HT1080 (cell line): ENCODE measurements at places on chromosomes 7 and 10. TPM values are rescaled to one million over a fixed set of nuclear protein-coding genes. Genes with fewer than 3 reads are reported as not detected.

Gene APBB1IP
- total RNA-seq: not detected in 2 replicates

Gene ASB4
- total RNA-seq: not detected in 2 replicates

Gene ABCB1
- total RNA-seq: 0.32 TPM in 1 of 2 replicates, not detected in the other

Gene NYAP1
- 0.10 and 0.20 TPM in 2 replicates for total RNA-seq

Gene GJD4
- not detected in 2 replicates for total RNA-seq

DNA sequence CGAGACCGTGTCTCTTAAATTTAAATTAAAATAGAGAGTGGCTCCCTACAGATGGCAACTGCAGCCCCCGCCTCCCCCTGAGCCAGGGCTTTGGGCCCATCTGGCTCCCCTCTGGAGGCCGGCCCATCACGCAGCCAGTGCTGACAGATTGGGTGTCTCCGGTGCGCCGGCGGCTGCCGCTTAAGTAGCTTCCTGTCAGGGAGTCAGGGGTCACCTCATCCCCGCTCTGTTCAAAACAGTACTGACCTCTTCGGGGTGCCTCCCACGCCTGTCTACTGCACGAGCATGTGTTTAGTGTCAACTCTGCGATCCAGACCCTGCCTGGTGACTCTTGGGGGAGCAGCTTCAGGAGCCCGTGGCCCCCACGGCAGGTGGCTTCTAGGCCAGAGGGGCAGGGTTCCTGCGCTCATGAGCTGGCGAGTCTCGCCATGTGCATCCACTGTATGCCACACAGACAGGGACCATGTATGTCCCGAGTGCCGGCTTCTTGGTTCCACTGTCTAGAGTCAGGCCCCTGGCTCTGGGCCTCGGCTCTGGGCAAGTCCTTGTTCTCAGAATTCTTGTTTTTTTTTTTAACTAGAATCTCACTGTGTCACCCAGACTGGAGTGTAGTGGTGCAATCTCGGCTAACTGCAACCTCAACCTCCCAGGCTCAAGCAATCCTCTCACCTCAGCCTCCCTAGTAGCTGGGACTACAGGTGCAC lies 36.1 kb downstream of the KCTD7 start:
- no peak for DNase-seq

DNA sequence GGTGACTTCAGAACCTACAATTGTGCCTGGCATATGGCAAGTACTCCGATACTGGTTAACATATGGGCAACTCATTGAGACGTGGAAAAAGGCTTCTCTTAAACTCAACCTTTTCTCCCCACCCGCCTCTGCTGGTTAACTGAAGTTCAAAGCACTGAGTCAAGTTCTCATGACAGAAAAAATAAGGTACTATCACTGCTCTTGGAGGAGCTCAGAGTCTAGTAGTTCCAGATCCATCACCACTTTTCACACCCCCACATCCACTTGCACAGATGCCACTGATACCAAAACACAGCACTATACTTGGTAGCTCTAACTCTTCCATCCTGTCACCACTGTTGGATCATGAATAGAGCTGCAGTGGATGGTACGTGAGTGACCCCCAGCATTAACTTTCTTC lies 36.2 kb downstream of the CCDC6 start:
- DNase-seq: no peak

- DNase-seq: no peak
Observed at GRCh38 chr7:82729172-82730030, 285.8 kb upstream of the CACNA2D1 start.

DNA sequence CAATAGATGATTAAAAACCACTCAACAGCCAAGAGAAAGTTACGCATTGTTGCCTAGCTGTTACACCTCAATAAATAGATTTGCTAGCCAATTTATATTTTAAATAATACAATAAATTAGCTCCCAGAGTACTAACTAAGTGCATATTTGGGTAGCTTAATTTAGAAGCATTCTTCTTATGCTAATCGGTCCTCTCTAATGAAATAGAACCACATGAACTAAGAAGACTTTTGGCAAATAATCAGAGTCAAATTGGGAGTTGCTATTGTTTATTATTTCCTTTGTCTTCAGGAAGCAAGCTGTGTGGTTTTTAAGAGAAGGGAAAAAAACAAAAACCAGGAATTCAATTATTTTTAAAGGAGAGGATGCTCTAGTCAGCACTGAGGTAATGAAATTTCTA lies 49.0 kb upstream of the TRIL start:
- no peak for DNase-seq

- DNase-seq: no peak
Observed at GRCh38 chr7:121109145-121109544, 120.6 kb downstream of the CPED1 start.

DNA sequence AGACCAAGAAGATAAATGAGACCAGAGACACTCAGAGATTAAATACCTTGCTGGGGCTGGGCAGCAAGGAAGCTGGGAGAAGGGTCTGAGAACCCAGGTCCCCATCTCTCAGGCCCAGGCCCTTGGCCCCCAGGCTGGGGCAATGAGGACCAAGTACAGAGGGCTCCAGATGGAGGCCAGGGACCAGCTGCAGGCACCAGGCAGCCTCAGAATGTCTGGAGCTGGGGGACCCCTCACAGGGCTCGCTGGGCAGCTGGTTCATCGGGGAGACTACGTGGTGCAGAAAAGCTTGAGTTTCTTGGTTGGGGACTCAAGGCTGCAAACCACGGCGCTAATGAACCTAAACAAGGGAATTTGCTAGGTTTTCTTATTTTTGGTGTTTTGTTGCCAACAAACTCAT lies 75.6 kb downstream of the PRKAG2 start:
- no peak for DNase-seq

- no peak for DNase-seq
Observed at GRCh38 chr10:49751636-49752510, 10.2 kb downstream of the OGDHL start.
